ENCODE measurements at places on chromosomes 5 and 9.

- DNase-seq: no peak
Observed at GRCh38 chr5:79547429-79547822, 33.5 kb upstream of the HOMER1 start.

DNA sequence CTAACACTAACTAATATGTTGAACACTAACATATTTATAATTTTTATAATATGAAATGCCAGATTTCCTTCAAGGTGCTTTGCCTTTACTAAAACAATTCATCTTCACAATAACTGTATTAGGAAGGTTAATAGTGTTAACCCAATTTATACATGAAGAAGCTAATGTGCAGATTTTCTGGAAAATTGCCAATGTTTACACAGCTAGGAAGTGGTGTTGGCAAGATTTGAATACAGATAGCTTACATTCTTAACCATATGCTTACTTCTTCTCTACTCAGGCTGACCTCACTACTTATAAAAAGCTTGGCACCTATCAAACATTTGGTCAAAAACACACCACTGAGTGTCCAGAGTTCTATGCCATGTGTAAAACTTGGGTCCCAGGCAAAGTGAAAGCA lies 445.4 kb upstream of the ITGA1 start:
- no peak for DNase-seq

DNA sequence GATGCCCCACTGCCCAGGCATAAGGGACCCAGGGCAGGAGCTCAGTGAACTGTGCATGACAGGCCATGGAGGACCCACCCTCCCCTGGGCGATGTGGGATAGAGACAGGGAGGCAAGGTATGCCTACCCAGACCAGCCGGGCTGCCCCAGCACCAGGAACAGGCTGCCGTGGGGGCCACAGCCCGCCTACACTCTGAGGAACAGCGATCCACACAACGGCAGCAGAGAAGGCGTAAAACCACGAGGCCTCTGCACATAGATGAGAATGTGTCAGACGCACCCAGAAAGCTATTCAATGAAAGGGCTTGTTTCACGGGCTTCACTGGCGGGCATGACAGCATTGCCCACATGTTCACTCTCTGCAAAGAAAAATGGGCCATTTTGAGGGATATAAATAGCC lies 49.5 kb downstream of the SEMA4D start:
- no peak for DNase-seq

DNA sequence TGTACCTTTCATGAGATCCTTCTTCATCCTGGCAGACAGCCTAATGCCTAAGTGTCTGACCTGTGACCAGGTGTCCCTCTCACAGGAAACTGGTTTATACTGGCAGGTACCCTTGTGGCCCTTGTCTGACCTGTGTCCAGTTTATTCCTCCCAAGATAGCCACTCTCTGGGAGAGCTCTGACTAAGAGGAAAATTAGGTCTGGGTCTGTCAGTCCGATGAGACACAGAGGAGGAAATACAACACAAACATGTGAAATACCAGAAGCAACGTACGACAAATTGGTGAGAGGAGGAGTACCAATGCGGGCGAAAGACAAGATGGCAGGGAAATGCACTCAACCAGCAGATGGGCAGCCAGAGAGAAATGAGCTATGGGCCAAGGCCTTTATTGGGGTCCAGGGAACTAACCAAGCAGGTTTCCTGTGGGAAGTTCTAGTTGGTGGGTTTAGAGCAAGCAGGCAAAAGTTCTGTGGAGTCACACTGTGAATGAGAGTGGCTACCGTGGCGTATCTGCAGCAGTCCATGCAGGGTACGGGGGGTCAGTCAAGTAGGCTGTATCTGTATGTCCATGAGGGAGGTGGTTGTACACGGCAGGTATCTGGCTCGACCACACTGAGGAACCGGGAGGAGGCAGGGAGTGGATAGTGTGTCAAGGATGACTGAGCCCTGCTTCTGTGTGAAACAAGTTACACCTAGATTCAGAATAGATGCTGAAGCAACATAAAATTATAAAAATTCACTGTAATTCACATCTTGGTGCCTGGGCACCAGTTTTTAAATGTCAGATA lies 109.0 kb downstream of the MLLT3 start:
- DNase-seq: no peak

DNA sequence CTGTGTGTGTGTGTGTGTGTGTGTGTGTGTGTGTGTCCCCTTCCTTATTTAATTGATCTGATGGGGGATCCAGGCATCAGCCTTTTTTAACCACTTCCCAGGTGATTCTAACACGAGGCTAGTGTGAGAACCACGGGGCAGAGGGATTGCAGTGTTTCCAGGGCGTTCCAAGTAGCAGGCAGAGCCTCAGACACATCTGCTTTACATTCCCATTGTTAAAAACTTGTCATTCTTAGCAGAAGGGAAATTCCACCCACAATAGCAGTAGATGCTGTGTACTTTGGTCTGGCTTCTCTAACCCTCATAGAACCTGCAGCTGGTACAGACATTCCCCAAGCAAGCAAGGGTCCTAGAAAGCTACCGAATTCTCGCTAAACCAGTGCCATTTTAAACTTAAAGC lies 81.9 kb upstream of the SLC30A5 start:
- DNase-seq: no peak
